Stimulated activated CD4-positive, alpha-beta T cell treated with anti-CD3 and anti-CD28 coated beads, TNF-alpha, amount 100 ng/mL, for 1 hour (primary cell): ENCODE measurements at places on chromosomes 2 and 18.
A peak's percentile ranks its signal among the peaks of the same experiment; 100 is the strongest.

DNA sequence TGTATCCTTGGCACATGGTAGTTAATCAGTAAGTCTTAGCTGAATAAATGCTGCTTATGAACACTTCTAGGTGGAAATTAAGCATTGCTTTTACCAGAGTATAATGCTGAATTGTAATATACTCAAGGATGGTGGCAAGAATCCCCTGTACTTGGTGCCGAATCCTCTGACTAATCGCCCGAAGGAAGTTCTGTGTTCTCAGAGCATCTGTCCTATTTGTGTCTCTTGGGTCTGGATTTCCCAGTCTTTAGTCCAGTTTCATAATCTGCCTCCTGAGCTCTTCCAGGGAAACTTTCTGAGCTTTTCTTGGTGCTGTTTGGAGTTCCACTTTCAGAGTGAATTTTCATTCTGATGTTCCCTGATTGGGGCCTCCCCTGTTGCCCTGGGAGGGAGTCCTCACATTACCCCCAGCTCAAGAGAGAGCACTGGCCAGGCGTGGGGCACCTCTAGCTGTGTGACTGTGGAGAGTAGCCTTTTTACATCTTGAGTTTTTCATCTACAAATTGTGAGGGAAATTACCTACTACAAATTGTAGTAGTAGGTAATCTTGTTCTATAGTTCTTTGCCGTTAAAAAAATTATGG, 144.9 kb downstream of the LTBP1 start:
- no peak for DNase-seq

DNA sequence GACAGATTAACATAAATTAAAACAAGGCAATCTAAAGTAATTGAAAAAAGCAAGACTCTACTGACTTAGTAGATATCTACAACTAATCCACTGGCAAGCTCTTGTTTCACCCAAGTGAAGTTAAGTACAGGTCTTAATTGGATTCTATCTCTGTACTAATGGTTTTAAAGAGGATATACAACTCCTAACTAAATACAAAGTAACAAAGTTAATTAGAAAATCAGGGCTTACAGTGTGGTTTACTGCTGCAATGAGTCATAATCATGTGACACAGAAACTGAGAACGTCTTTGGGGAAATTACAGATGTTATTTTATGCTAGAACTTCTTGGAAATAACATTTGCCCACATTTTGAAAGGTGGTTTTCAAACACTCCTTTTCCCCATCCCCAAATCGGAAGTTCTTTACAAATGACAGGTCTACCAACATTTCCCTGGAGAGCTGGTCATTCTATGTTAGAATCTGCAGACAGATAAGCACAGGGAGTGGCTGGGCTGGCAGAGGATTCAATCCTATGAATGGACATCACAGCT, 245.3 kb downstream of the STK39 start:
- no peak for DNase-seq

- DNase-seq: no peak
These were observed 108.9 kb upstream of the LGALSL start for GRCh38 chr2:64344999-64345576.

GRCh38 chr2:147137711-147138110, 707.1 kb upstream of the ACVR2A start:
- DNase-seq: no peak

- DNase-seq: no peak
These were observed 17.4 kb downstream of the FBLN7 start for GRCh38 chr2:112155331-112156151.

- DNase-seq: no peak
These were observed 58.7 kb upstream of the TWSG1 start for GRCh38 chr18:9275890-9276289.

- DNase-seq: no peak
These were observed 27.0 kb downstream of the LDLRAD4 start for GRCh38 chr18:13245481-13246000.

- no peak for DNase-seq
These were observed 230.8 kb downstream of the SEPTIN10 start for GRCh38 chr2:109382951-109383350.

- DNase-seq: no peak
These were observed 18.1 kb upstream of the RANBP2 start for GRCh38 chr2:108701208-108701607.

DNA sequence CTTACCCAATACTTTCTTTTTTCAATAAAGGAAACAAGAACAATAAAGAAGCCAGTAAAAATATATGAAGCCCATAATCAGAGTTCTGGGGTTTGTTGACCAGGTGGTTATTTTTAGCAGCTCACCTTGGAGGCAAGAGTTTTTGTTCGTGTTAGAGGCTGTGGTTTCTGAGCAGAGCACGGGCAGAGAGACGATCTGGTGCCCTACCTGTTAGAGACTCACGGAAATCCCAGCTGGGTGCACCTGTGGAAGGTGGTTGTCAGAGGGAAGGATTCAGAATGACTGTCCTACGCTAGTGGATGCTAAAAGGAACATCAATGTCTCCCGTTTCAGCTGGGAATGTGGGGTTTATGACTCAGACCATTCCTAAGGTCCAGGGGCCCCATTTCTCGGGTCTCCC, 87.6 kb downstream of the NRP2 start:
- DNase-seq: no peak

- DNase-seq: no peak
These were observed 210.5 kb downstream of the ERBB4 start for GRCh38 chr2:212328136-212328535.

GRCh38 chr2:38654528-38655381, 11.2 kb upstream of the GALM start:
- no peak for DNase-seq

- DNase-seq: no peak
These were observed 101.0 kb downstream of the AFF3 start for GRCh38 chr2:100041385-100041784.

GRCh38 chr18:68548904-68549870, 165.7 kb downstream of the TMX3 start:
- no peak for DNase-seq

GRCh38 chr2:230225486-230225885, at the start of gene SP140:
Gene SP140, plus strand, starts transcription at chr2:230225736. Its CDS starts 109 bp downstream, at chr2:230225845.
- DNase-seq: peak; percentile 66
